Central memory CD8-positive, alpha-beta T cell (primary cell): ENCODE measurements at places on chromosomes 16 and 17.

DNA sequence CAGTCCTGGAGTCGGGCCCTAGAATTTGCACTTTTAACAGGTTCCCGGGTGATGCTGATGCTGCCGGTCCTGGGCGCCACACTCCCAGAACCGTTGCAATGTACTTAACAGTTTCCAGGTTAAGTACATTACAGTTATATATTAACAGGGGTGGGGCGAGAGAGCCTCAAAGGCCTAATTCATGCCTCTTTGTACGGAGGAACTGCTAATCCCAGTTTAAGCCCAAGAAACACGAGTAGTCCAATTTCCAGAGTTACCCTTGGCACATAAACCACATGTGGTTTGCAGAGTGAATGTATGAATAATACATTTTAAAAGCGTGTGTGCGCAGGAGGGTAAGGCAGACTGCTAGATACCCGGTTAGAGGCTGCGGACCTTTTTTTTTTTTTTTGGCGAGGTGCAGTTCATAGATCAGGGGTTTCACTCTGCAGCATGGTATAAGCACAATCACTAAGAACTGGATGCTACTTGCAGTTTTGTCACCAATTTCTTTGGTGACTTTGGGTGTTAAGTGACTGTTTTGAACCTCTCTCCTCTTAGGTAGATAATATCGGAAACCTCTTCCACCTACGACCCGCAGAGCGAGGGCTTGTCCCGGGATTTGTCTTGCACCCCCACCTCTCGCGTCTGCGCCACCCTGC lies 713 bp downstream of the COX11 start:
- no peak for DNase-seq

DNA sequence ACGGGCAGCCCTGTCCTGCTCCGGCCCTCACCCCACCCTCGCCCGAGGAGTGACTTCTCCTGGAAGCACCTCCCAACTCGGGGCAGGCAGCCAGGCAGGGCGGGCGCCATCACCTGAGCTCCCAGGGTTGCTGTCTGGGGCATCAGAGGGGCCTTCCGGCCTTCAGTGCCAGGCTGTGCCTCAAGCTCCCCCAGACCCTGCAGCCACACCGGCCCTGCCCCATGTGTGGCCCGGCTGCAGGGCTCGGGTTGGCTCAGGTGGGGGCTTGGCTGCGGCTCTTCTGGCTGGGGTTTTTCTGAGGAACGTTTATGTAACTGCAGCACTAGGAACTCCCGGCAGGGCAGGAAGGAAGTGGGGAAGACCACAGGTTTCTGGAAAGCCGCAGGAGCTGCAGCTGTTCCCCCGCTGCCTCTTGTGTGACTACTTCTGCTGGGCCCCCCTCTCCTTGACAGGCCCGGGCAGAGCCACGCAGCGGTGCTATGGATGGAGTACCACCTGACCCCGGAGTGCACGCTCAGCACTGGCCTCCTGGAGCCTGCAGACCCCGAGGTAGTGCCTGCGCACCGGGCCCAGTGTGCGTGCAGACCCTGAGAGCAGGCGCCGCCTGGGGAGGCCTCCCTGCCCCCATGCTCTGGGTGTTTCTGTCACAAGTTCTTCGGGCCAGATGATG lies 45.6 kb downstream of the PRMT7 start:
- DNase-seq, result peak; percentile 47

- no peak for DNase-seq
Observed at GRCh38 chr16:71367241-71367976, 8.9 kb downstream of the CALB2 start.

- peak; percentile 29 for DNase-seq
Observed at GRCh38 chr17:44556832-44557606, at the start of gene FZD2. Gene FZD2 (plus strand): TSS chr17:44557484. CDS start chr17:44557689, 205 bp downstream.

DNA sequence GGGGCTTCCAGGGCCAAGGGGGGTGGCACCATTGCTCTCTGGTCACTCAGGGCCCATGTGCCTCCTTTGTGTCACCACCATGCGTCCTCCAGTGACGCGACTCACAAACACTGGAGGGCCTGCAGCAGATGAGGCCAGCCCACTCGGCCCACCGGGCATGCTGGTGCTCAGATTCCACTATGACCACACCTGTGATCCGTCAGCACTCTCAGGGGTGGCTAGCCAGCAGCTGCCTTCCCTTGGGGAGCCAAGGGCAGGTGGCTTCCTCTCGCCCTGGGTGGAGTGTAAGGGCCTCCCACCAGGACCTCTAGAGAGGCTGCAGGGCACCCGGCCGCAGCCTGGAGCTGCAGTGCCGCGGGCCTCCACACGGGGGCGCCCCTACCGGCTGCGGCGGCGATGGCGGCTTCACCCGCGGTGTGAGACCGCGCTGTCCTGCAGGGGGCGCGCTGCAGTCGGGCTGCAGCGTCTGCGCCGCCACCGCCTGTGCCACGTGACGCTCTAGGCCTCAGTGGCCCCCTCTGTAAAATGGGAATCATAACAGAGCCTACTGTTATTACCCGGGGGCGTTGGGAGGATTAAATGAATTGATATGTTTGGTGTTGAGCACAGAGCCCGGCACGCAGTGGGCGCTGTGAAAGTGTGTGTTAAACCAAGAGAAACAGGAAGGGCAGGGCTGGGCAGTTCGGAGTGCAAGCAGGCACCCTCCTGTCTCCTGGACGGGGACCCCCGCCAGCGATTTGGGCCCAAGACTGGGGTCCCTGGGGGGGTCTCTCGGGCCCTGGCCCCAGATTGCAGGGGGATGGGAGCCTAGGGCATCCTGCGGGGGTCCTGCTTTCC lies 192.4 kb upstream of the GSE1 start:
- DNase-seq, result peak; percentile 75

DNA sequence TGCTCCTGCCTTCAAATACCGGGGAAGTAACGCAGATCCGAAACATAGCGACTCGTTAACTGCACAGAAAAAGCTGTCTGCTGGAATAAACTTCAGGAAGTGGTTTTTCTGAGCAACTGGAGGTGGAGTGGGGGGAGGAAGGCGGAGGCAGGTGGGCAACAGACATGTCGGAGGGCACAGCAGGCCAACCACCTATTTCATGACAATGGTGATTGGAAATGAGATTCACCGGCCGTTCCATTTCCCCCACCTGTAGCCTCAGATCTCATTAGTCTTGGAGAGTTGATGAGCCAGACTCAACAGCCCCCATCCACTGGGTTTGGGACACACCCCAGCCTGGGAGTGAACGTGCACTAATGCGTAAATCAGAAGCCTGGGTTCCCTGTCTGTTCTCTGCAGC lies 7.7 kb upstream of the PECAM1 start:
- DNase-seq, result no peak

- DNase-seq, result no peak
Observed at GRCh38 chr17:77099997-77100396, 40.8 kb upstream of the SEC14L1 start.

- peak; percentile 37 for DNase-seq
Observed at GRCh38 chr17:51166987-51167931, 1.0 kb downstream of the NME2 start.

DNA sequence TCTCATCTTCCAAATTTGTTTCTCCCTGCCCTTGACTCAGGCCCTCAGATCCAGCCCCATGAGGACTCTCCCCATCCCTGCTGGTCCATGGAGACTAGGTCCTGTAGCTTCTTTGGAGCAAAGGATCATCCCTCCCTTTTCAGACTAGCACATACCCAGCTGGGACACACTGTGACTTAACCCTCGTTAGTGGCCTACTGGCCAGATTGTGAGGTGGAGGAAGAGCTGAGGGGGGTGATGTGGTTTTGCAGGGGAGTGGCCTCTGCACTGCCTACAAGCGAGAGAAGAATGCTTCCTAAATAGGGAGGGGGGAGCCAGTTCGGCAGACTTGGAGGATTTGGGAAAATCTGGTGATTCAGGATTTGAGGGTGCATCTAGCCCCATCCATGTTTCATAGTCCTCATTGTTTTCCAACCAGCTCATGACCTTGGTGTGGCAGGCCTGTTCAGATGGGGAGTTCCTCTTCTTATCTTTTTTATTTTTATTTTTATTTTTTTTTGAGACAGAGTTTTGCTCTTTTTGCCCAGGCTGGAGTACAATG lies 47.8 kb upstream of the SLC47A1 start:
- DNase-seq, result no peak

GRCh38 chr16:3059723-3060242 lies 5.7 kb upstream of the IL32 start:
- no peak for DNase-seq
